Naive thymus-derived CD4-positive, alpha-beta T cell (primary cell): ENCODE measurements at places on chromosomes 13 and 19. TPM values are rescaled to one million over a fixed set of nuclear protein-coding genes. Genes with fewer than 3 reads are reported as not detected.

DNA sequence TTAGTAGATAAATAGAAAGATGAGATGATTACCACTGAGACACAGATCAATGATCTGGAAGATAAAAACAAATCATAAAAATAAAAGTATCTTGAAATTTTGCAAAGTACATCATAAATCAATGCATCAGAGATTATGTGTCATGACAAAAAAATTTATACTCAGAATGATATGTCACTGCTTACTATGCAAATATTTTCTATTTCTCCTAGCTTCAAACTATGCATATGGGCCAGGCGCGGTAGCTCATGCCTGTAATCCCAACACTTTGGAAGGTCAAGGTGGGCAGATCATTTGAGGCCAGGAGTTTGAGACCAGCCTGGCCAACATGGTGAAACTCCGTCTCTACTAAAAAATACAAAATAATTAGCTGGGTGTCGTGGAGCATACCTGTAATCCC is 17.3 kb upstream of the RBM26 start:
- no peak for DNase-seq
- H3K27me3 ChIP-seq: no peaks in the 10 kb centered on the region
- H3K36me3 ChIP-seq: no peaks in the 10 kb centered on the region

DCT gene
- total RNA-seq: 0.74 TPM

DNA sequence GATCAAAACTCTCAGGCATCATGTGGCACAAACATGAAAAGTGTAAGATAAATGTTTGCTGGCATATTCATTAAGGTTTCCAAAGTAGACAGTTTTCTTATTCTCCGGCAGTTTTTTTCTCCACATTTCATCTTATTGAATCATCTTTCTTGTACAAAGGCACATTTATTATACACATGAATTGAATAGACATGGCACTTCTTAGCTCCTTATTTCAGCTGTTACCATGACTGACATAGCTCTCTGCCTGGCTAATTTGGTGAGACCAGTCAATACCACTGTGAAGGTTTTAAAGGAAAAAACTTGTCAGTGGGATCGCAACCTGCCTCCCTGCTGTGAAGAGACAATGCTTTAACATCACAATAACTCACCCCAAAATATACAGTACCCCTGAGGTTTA is 285.0 kb upstream of the PCDH20 start:
- DNase-seq: no peak
- H3K27me3 ChIP-seq: no peaks in the 10 kb centered on the region
- no peaks in the 10 kb centered on the region for H3K36me3 ChIP-seq
- no peak overlapping the region for H3K27ac ChIP-seq

GRCh38 chr19:10612499-10613119 is 12.7 kb upstream of the SLC44A2 start:
- H3K4me3 ChIP-seq: no peak overlapping the region
- no peaks in the 10 kb centered on the region for H3K27me3 ChIP-seq
- H3K36me3 ChIP-seq: no peaks in the 10 kb centered on the region
- H3K27ac ChIP-seq: no peak overlapping the region

GRCh38 chr13:41520016-41520659 is 62.8 kb downstream of the RGCC start:
- no peak overlapping the region for H3K27ac ChIP-seq
- no peak overlapping the region for H3K4me3 ChIP-seq
- H3K4me1 ChIP-seq: no peaks in the 10 kb centered on the region
- H3K27me3 ChIP-seq: no peaks in the 10 kb centered on the region
- no peak for DNase-seq
- H3K36me3 ChIP-seq: no peaks in the 10 kb centered on the region

DNA sequence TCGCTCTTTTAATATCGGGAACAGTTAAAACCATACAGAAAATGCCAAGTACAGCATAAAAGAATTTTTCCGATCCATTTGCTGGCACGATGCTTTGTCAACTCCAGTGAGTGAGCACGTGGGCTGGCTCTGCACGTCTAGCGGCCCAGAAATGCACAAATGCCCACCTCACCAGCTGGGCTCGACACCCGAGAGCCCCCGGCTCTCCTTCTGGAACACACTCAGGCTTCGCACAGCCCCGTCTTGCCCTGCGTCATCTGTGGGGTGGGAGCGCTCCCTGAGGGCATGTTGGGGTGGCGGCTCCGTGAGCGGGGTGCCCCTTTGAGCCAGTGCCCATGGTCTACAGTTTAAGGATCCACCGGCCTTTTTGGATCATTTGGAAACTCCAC is 24.5 kb downstream of the ATP4B start:
- H3K27ac ChIP-seq: peak overlapping the region; percentile 61
- no peaks in the 10 kb centered on the region for H3K36me3 ChIP-seq
- no peak overlapping the region for H3K4me3 ChIP-seq
- DNase-seq: no peak
- no peaks in the 10 kb centered on the region for H3K27me3 ChIP-seq
